Motor neuron (in vitro differentiated cells): ENCODE measurements at places on chromosomes 11 and 22. TPM values are rescaled to one million over a fixed set of nuclear protein-coding genes. Genes with fewer than 3 reads are reported as not detected.

VSIG10L2 gene
- 0.22 TPM in 1 of 2 replicates, not detected in the other for total RNA-seq

GGTLC2 gene
- total RNA-seq: not detected in 2 replicates

MRGPRX4 gene
- 0.34 TPM in 1 of 2 replicates, not detected in the other for total RNA-seq

OR5I1 gene
- total RNA-seq: not detected in 2 replicates

CABP2 gene
- not detected in 2 replicates for total RNA-seq

TECTA gene
- 2.5 and 2.7 TPM in 2 replicates for total RNA-seq

- no peak for ATAC-seq
Observed at GRCh38 chr11:33884601-33885000, 7.3 kb downstream of the LMO2 start.

- ATAC-seq: no peak
Observed at GRCh38 chr11:103985041-103985440, 51.4 kb upstream of the DDI1 start.

DNA sequence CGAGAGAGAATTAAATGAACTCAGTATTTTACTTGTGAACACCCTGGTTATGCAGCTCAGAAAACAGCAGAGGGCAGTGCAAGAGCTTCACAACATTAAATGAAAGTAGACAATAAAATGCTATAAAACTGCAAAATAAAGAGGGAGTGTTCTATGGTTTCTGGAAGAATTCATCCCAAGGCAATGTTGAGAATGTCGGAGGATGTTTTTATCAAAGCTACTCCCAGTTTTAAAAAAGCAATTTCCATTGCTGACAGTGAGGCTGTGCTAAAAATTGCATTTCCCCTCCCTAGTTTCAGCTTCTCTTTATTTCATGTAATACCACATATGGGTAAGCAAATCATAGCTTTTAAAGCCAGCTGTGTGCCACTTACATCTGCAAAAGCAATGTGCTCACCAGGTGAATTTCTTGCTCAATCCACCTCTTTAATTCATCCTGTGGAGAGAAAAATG lies 296.8 kb downstream of the RAB38 start:
- ATAC-seq: no peak

DNA sequence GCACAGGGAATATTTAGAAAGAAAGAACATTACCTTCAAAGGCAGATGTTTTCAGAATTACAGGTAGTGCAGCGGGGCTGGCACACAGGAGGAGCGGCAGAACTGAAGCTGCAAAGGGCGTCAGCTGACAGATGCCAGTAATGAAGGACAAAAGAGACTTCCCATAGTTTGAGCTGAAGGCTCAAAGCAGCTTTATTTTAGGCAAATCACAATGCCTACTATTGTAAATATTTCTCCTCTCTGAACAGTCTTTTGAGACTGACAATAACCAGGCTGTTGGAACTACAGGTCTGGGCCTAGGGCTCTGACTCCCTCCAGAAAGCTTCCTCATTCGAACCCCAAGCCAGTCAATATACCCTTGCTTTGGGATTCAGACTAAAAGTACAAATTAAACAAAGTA lies 256.9 kb upstream of the NARS2 start:
- ATAC-seq: no peak

DNA sequence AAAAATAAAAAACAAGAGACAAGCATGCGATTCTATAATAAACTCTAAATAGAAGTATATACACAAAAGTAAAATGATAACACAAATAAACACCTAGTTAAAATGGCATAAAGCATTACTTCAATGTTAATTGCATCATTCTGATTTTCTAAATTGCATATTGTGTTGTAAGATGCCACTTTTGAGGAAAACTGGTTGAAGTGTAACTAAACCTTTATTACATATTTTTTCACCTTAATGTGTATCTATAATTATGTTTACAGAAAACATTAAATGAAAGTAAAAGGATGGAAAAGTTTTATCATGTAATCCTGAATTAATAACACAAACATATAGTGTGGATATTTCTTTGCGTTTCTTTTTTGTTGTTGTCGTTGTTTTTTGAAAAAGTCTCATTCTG lies 45.4 kb upstream of the TOP3B start:
- no peak for ATAC-seq

- no peak for ATAC-seq
Observed at GRCh38 chr11:80702264-80702663, 1261.4 kb upstream of the TENM4 start.

- no peak for ATAC-seq
Observed at GRCh38 chr11:26287067-26287518, 44.8 kb upstream of the ANO3 start.

DNA sequence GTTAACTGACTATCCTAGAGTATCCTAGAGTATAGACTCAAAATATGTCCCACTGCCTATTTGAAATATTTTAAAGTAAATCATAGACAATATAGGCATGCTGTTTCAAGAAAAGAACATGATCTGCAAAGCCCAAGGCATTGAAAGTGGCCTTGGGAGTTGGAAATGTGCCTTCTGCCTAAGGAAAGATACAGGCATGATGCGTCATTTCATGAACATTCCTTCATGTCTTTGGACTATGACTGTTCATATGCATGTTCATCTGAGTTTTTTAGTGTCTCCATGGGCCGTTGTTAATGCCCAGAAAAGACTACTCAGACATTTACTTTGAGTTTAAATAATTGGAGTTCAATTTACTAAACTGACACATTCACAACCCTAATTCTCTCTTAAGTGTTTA lies 69.7 kb upstream of the PRDM11 start:
- ATAC-seq: no peak

- ATAC-seq: peak; percentile 23
Observed at GRCh38 chr22:33227791-33228190, 169.6 kb upstream of the SYN3 start.
